ENCODE measurements at places on chromosomes 3 and 15. TPM values are rescaled to one million over a fixed set of nuclear protein-coding genes. Genes with fewer than 3 reads are reported as not detected.
A peak's percentile ranks its signal among the peaks of the same experiment; 100 is the strongest.

DNA sequence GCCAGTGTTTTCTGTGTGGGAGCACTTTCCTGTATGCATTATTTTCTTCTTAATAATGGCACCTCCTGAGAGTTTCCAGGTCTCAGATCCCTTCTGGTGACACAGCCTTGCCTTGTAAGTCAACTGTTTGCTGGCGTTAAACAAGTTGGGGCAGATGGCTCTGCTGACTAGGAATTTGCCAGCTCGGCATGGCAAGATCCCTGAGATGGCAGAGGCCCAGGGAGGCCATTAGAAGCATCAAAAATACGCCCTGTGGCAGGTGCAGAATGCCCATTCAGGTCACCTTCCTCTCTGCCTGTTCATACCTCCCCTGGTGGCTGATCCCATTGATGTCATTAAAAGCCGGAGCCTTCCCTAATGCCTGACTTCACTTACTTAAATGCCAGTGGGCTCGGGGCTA lies 320.9 kb upstream of the CTDSPL start:
- H3K27me3 ChIP-seq, result no peaks in the 10 kb centered on the region
- no peaks in the 10 kb centered on the region for H3K4me1 ChIP-seq
- no peak overlapping the region for H3K4me3 ChIP-seq
- H3K27ac ChIP-seq, result no peak overlapping the region
- no peak for DNase-seq

DNA sequence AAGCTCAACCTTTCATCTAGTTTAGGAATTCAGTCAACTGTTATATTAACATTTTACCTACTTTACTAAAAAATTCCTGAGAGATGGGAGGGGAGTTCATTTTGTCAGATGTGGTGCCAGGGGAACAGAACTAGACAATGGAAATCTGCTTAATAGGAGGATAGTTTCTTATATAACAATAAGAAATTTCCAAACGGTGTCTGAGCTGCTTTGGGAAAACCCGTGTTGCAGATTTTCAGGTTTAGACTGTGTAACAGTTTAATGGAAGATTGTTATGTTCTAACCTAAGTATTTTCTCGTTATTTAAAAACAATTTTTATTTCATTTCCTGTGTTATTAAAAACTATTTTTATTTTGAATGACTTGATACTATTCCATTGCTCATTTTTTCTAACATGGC lies 19.3 kb downstream of the IQGAP1 start:
- no peak overlapping the region for H3K4me3 ChIP-seq
- no peaks in the 10 kb centered on the region for H3K27me3 ChIP-seq
- no peaks in the 10 kb centered on the region for H3K36me3 ChIP-seq

The RPS27L gene
- 64.2 TPM for total RNA-seq

DNA sequence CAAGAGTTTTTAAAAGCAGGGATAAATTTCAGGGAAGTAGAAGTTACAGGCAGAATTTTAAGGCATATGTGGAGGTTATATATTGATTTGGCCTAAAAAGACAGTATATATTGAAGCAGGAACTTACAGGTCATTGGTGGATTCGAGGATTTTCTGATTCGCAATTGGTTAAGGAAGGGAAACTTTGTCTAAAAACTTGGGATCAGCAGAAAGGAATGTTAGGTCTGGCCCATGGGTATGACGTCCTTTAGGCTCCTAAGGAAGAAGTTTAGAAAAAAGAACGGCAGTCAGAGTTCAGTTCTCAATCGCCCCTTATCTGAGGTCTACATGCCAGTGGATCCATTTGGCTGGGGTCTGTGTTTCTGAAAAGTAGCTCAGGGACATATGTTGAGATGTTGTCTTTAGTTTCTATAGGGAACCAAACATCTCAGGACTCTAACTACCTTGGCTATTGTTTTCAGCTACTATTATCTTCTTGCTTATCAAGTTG lies 33.2 kb upstream of the ACP3 start:
- no peak overlapping the region for H3K4me3 ChIP-seq
- H3K27me3 ChIP-seq, result no peaks in the 10 kb centered on the region
- no peak for DNase-seq

The ROBO2 gene
- 17.5 TPM for total RNA-seq

The MESP1 gene
- total RNA-seq, result 6.5 TPM

- no peak overlapping the region for H3K4me3 ChIP-seq
- no peaks in the 10 kb centered on the region for H3K4me1 ChIP-seq
- H3K27me3 ChIP-seq, result no peaks in the 10 kb centered on the region
- H3K27ac ChIP-seq, result no peak overlapping the region
- no peak for DNase-seq
Measured at GRCh38 chr3:29887451-29887850, 606.6 kb downstream of the RBMS3 start.

The RBMS3 gene
- 5.9 TPM for total RNA-seq

The MRAS gene
- 0.77 TPM for total RNA-seq

GRCh38 chr3:194277104-194277785 lies 73.9 kb downstream of the CPN2 start:
- H3K4me1 ChIP-seq, result peaks cover 33% of the 10 kb centered on the region
- no peaks in the 10 kb centered on the region for H3K27me3 ChIP-seq
- peak overlapping the region; percentile 62 for H3K27ac ChIP-seq
- peak; percentile 18 for DNase-seq
- no peak overlapping the region for H3K4me3 ChIP-seq

GRCh38 chr15:55401786-55402246 lies 6.3 kb downstream of the CCPG1 start:
- no peak overlapping the region for H3K4me3 ChIP-seq
- no peaks in the 10 kb centered on the region for H3K36me3 ChIP-seq
- DNase-seq, result no peak
- H3K27me3 ChIP-seq, result no peaks in the 10 kb centered on the region
- peak overlapping the region; percentile 87 for H3K27ac ChIP-seq

- no peak overlapping the region for H3K4me3 ChIP-seq
- H3K36me3 ChIP-seq, result no peaks in the 10 kb centered on the region
Measured at GRCh38 chr3:149004622-149005021, 13.3 kb downstream of the GYG1 start.

DNA sequence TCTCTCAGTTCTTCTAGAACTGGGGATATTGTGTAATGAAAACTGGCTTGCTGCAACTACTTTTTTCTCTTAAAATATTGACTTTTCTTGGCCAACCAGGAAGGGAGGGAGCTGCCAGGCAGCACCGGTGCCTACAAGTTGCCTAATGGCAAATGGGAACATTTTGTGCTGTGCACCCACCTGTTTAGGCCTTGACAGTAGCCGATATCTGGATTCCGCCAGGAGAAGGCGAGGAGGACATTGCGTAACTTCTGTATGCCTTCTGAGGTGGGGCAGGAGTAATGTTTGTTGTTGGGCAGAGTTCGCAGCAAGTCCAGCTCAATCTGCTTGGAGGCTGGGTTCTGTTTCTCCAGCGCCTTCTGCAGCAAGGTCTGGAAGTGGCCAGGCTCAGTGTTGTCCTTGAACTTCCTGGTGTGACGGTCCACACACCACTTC lies 64.9 kb downstream of the TBC1D2B start:
- no peak overlapping the region for H3K27ac ChIP-seq
- DNase-seq, result no peak
- no peaks in the 10 kb centered on the region for H3K4me1 ChIP-seq
- no peaks in the 10 kb centered on the region for H3K27me3 ChIP-seq

The SV2B gene
- total RNA-seq, result 3.9 TPM

- H3K4me1 ChIP-seq, result no peaks in the 10 kb centered on the region
- no peaks in the 10 kb centered on the region for H3K36me3 ChIP-seq
- DNase-seq, result no peak
- no peak overlapping the region for H3K4me3 ChIP-seq
Measured at GRCh38 chr3:195815169-195815771, 3.5 kb upstream of the MUC4 start.

- no peaks in the 10 kb centered on the region for H3K36me3 ChIP-seq
- no peaks in the 10 kb centered on the region for H3K27me3 ChIP-seq
- no peaks in the 10 kb centered on the region for H3K4me1 ChIP-seq
- H3K4me3 ChIP-seq, result no peak overlapping the region
- no peak for DNase-seq
Measured at GRCh38 chr3:55571913-55572312, 84.8 kb upstream of the WNT5A start.

GRCh38 chr3:9784965-9785364 lies 7.3 kb downstream of the TADA3 start:
- no peaks in the 10 kb centered on the region for H3K4me1 ChIP-seq
- H3K4me3 ChIP-seq, result no peak overlapping the region
- no peak for DNase-seq
- H3K27me3 ChIP-seq, result no peaks in the 10 kb centered on the region
- H3K27ac ChIP-seq, result no peak overlapping the region

DNA sequence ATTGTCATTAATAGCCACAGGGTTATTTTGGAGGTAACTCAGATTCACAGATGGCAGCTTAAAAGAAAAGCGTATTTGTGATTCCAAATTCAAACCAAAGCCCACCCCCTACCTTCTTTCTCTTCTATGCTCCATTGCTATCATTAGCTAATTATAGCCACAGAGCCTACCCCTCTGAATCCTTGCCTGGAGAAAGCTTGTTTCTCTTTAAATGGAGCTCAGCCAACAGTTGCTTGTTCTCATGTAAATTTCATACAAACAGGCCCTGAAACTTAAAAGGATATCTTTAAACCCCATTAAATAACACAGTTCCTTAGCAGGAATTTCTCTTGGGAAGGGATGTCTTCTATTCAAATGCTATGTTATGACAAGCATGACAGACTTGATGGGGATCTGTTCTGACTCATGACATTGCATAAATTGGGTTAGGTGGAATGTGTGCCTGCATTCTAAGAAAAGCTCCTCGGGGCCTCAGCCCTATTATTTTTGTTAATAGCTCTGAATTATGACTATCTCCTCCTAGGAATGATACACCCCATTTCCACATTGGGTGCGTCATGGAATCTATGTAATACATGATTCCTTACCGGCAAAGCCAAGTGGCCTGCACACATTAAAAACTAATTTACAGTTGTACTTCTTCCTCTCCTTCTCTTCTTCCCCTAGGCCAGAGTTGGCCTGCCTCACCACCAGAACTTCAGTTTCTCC lies 265.8 kb downstream of the TAFA4 start:
- H3K27me3 ChIP-seq, result no peaks in the 10 kb centered on the region
- H3K27ac ChIP-seq, result no peak overlapping the region
- no peak for DNase-seq
- no peaks in the 10 kb centered on the region for H3K36me3 ChIP-seq
- no peaks in the 10 kb centered on the region for H3K4me1 ChIP-seq

The MME gene
- total RNA-seq, result not detected

DNA sequence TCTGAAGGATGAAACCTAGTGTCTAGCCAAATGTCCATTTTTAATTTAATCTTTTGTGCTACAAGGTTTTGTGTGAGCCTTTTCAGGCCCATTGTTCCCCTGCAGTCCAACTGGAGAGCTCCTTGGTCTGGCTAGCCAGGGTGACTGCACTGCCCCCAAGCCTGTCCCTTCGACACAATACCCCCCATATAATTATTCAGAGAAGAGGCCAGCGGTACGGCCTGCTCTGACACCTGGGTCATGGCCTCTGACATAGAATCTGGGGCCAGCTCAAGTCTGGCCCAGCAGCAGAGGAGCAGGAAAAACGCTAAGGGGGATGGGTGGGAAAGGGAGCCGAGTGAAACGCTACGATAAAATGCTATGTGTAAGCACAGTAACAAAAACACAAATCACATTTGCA lies 64.2 kb upstream of the PYGO1 start:
- no peak overlapping the region for H3K4me3 ChIP-seq
- no peak overlapping the region for H3K27ac ChIP-seq
- H3K36me3 ChIP-seq, result no peaks in the 10 kb centered on the region
- H3K27me3 ChIP-seq, result no peaks in the 10 kb centered on the region
- DNase-seq, result no peak

- H3K27ac ChIP-seq, result peak overlapping the region; percentile 61
- H3K4me1 ChIP-seq, result peaks cover 67% of the 10 kb centered on the region
- no peak overlapping the region for H3K4me3 ChIP-seq
- H3K36me3 ChIP-seq, result no peaks in the 10 kb centered on the region
- no peak for DNase-seq
Measured at GRCh38 chr15:85026304-85027032, 44.8 kb downstream of the PDE8A start.

The TMC3 gene
- not detected for total RNA-seq

GRCh38 chr3:129595544-129596193 lies 10.8 kb downstream of the PLXND1 start:
- no peaks in the 10 kb centered on the region for H3K36me3 ChIP-seq
- no peak overlapping the region for H3K27ac ChIP-seq
- H3K4me3 ChIP-seq, result no peak overlapping the region
- peaks cover 20% of the 10 kb centered on the region for H3K4me1 ChIP-seq
- no peaks in the 10 kb centered on the region for H3K27me3 ChIP-seq

DNA sequence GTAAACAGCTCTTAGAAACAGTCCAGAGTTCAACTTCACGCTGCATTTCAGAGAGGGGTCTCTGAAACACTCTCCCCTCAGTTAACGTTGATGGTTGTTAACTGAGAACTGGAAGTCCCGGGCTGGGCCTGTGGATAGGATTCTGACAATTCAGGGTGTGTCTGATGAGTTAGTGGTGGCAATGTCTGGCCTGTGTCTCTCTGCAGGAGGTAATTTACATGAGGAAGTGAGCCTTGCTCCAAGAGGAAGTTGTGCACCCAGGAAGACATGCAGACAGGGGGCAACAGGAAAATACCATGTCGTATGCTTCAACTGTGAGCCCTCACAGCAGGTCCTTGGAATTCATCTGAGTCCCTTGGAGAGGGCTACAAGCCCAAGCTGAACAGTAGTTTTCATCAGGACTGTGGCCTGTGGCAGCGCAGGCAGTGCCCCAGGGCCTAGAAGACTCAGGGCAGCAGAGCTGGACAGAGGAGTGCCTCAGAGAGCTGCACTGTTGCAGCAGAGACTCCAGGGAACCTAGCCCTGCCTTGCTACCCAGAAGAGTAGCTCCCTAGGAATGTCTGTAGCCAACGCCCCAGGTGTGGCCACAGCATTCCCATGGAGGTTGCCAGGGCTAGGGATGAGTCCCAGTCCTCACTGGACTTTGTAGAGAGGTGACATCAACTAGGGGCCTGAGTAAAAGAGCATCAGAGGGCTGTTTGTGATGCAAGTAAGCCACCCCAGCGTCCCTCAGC lies 104.6 kb upstream of the SELENOK start:
- H3K4me3 ChIP-seq, result no peak overlapping the region
- DNase-seq, result peak; percentile 1
- no peaks in the 10 kb centered on the region for H3K36me3 ChIP-seq
- H3K27ac ChIP-seq, result no peak overlapping the region
- H3K4me1 ChIP-seq, result no peaks in the 10 kb centered on the region
- no peaks in the 10 kb centered on the region for H3K27me3 ChIP-seq

The GPR171 gene
- total RNA-seq, result not detected

- no peaks in the 10 kb centered on the region for H3K4me1 ChIP-seq
- no peaks in the 10 kb centered on the region for H3K36me3 ChIP-seq
- no peak overlapping the region for H3K27ac ChIP-seq
- H3K27me3 ChIP-seq, result no peaks in the 10 kb centered on the region
- peak; percentile 15 for DNase-seq
Measured at GRCh38 chr3:123725652-123726400, 141.0 kb upstream of the HACD2 start.

The RTP1 gene
- not detected for total RNA-seq

DNA sequence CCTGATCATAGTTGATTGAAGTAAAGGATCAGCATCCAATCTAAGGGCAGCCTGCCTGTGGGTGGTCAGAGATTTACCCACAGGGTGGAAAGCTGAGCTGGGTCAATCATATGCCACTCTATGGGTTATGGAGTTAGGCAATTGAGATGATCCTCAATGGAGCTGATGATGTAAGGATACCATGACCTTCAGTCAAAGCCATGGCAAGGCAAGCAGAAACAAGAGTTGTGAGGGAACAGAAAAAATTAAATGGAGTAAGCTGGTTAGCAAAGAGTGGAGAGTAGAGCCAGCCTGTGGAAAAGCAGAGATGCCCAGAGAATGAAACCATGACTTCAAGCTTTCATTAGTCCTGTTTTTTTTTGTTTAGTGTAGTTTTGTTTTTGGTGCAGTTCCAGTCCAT lies 5.7 kb upstream of the IQGAP1 start:
- H3K27me3 ChIP-seq, result no peaks in the 10 kb centered on the region
- no peak for DNase-seq
- peaks cover under 1% of the 10 kb centered on the region for H3K4me1 ChIP-seq
- H3K36me3 ChIP-seq, result no peaks in the 10 kb centered on the region
- H3K27ac ChIP-seq, result no peak overlapping the region

The CCDC54 gene
- total RNA-seq, result not detected

Measured in A673 (cell line).